Karpas-422 (cell line): ENCODE measurements at places on chromosomes 5 and 9. TPM values are rescaled to one million over a fixed set of nuclear protein-coding genes. Genes with fewer than 3 reads are reported as not detected.

DNA sequence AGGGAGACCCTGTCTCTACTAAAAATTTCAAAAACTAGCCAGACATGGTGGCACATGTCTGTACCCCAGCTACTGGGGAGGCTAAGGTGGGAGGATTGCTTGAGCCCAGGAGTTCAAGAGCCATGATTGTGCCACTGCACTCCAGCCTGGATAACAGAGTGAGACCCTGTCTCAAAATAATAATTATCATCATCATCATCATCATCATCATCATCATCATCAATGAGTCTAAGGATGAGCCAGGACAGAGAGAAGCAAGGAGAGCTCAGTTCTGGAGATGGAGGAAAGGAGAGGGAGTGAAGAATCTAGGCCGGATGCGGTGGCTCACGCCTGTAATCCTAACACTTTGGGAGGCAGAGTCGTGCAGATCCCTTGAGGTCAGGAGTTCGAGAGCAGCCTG, 36.7 kb upstream of the MATR3 start:
- no peak for DNase-seq

The CCNO gene
- total RNA-seq, result 2.2 and 5.0 TPM in 2 replicates

The NUTM2F gene
- total RNA-seq, result not detected in 2 replicates

The FBP1 gene
- not detected in 2 replicates for total RNA-seq

DNA sequence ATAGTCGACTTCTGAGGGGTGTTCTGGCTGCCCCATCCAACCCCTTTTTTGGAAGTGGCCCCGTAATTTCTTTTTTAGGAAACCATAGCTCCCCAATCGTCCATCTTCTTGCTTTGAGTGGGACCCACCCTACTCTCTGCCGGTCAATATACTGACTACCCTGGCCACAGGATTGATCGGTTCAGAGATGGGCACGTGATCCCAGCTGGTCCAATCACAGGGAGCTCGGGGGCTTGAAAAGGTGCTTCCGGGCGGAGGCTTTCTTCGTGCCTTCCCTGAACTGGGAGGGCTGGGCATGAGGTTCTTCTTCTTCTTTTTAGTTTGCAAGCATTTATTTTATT, 78.7 kb upstream of the SH3PXD2B start:
- DNase-seq, result no peak

DNA sequence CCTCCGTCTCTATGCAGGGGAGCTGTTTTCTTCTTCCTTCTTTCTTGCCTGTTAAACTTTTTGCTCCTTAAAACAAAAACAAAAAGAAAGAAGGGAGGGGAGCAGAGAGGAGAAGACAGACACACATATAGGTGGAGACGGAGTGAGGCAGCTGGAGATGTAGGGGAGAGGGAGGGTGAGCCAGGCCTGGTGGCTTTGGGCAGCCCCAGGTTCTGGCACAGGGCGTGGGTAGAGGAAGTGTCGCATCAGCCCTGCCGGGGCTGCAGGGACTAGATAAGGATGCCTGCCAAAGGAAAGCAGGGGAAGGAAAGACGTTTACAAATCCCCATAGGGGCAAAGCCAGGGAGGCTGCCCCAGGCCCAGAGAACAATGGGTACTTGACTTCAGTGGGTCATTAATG, 38.7 kb upstream of the PTGS1 start:
- DNase-seq, result no peak

DNA sequence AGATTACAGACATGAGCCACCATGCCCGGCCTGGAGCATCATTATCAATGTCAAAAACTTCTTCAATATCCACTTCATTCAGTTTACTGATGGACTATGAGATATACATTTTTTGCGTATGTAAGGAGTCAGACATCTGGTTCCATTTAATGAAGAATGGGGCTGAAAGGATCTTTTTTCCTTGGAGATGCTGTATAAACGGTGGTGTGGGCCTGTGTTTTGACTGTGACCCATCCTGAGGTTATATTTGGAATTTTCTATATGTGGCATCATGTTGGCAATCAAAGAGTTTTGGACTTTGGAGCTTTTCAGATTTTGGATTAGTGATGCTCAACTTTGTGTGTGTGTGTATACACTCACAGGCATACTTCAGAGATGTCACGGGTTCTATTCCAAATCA, 85.7 kb upstream of the FBXL17 start:
- DNase-seq, result no peak

GRCh38 chr9:6640268-6641051, 5.1 kb downstream of the GLDC start:
- DNase-seq, result no peak

GRCh38 chr9:92044936-92045335, 70.3 kb downstream of the SPTLC1 start:
- DNase-seq, result no peak

- DNase-seq, result no peak
Observed at GRCh38 chr9:83639266-83639665, 16.3 kb downstream of the IDNK start.

GRCh38 chr5:22678886-22679285, 174.3 kb downstream of the CDH12 start:
- DNase-seq, result no peak

- no peak for DNase-seq
Observed at GRCh38 chr5:129616517-129616916, 131.4 kb upstream of the MINAR2 start.

GRCh38 chr5:147170603-147171002, 64.2 kb upstream of the STK32A start:
- no peak for DNase-seq

GRCh38 chr5:170360709-170361108, 28.5 kb downstream of the KCNMB1 start:
- no peak for DNase-seq

- DNase-seq, result no peak
Observed at GRCh38 chr9:117926031-117926658, 221.9 kb downstream of the TLR4 start.

- DNase-seq, result no peak
Observed at GRCh38 chr5:32733590-32734340, 22.6 kb downstream of the NPR3 start.

DNA sequence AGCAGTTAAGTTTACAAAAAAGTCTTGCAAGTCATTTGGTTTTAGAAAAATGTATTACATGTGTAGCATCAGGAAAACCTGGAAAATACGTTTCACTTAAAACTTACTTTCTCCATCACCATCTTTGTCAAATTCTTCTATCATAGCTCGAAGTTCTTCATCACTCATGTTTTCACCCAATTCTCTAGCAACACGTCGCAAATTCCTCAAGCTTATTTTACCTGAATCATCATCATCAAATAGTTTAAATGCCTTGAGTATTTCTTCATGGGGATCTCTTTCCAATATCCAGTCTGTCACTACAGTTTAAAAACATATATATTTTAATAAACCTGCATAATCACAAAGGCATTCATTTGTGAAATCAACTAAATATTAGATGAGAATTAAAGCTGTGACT, 10.3 kb downstream of the CETN3 start:
- DNase-seq, result no peak

DNA sequence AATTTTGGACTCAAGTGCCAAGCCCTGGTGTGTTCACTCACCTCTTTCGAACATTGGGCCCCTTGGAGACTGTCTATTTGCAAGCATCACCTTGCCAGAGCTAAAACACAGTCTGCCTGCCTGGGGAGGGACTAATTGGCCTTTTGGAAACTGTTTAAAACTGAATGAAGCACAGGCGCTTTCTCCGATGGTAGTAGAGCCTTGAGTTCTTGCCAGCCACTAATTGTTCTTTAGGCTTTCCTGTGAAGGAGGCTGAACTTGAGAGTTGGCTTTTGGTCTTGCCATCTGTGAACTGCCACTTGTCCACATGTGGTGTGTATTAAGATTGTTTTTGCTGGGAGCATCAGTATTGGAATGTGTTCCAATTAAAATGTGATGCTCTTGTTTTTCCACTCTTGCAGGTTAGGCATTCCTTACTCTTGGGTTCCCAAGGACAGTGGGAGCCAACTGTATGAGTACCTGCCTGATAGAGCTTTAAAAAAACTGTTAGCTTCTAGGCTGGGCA, 26.0 kb downstream of the GARNL3 start:
- DNase-seq, result no peak

GRCh38 chr5:118068886-118069285, 919.5 kb downstream of the DTWD2 start:
- DNase-seq, result no peak

The ANKRD20A1 gene
- total RNA-seq, result 0.58 and 1.0 TPM in 2 replicates

DNA sequence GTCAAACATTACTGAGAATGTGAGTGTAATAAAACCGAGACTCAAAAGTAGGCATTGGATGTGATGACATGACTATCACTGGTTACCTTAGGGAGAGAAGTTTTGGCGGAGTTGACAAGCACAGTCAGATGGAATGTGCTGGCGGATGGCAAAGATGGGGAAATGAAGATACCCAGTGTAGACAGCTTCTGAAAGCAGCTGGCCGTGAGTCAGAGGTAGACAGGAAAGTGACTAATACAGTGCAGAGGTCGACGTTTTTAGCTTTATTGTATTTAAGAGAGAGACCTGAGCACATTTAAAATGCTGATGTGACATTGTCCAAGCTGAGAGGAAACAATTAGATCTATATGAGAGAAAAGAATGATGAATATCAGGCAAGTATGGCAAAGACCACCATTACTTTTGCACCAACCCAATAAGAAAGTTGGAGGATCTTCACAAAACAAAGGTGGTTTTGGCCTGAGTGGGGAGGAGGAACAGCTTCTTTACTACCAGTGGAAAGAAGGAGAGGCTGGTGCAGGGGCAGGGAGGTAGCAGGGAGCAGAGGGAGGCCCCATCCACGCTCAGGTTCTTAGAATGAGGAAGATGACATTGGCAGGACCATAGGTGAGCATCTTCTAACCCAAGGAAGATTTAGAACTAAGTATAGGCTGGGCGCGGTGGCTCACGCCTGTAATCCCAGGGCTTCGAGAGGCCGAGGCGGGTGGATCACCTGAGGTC, 36.7 kb upstream of the KCNIP1 start:
- no peak for DNase-seq

DNA sequence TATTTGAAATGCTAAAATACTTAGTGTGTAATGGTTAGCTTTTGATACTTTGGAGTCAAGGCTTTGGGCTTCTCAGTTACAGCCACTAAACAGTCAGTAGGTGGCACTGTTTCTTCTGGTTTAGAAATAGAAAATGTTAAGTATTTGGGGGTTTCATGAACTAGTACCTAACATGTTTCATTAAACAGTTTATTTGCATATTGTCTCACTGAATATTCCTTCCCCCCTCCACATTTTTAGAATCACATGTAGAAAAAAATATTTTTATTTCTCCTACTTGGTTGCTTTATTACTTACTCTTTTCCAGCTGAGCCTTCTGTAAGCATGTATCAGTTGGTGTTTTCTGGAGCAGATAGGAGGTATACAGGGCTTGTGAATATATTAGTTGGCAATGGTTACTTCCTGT, 48.0 kb downstream of the IPO11 start:
- peak; percentile 86 for DNase-seq

DNA sequence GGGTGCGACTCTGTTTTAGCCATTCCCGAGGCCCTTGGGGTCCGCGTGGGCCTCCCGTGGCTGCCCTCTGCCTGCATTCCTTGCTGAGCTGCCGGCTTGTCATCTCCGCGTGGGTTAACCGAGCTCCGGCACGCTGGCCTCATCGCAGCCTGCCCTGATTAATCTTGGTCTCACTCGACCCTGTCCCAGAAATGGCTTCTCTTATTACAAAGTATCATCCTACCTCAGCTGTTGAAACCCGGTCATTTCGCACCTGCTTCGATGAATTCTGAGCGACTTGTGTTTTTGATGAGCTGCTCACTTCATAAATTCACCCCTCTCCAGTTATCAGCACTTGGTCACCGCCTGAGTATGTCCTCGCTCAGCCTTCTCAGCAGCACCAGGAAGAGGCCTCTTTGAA, 123.5 kb upstream of the EGFLAM start:
- no peak for DNase-seq

DNA sequence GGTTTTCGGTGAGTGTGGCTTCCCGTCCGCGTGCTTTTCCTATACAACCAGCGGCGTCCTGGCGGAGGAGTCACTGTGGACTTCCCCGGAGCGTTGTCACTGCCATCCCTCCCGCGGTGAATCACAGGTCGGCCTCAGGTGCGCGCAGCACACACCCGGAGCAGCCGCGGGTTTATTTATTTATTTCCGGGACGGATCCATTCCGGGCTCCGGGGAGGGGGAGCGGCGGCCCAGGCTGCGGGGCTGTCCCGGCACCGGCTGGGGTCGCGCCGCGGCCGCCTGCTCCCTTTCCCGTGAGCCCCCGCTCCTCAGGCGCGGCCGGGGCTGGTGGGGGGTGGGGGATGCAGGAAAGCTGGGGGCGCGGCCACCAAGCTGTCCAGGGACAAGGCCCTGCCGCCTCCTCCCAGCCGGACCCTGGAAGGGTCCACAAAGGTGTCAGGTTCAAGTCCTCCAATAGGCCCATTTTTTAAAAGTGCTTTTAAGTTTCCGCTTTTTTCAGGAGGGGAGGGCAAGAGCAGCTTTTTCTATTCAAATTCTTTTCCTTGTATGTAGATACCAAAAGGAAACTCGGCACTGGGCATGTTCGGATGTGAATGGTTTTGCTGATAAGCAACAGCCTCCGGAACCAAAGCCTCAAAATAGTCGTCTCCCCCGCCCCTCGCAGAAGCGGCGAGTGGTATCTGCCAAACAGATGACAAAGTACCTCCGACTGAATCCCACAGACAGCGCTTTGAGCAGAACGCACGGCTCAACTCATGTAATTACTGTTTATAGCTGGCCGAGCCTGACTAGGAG, 192.5 kb downstream of the CD180 start:
- peak; percentile 94 for DNase-seq

DNA sequence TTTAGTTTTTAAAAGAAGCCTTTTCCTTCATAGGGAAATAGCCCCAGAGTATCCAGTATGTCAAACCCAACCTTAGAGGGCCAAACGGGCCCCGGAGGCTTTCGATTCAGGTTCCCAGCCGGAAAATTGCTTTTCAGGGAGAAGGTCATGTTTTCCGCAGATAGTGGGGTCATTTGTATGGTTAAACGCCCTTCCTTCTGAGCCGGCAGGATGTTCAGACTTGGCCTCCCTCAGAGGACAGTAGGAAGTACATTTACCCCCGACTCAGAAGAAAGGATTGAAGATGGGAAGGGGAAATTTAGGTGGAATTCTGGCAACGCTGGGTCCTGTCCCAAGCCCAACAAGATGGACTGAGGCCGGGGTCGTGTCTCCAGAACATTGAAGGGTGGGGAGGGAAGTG, 195.2 kb downstream of the AOPEP start:
- no peak for DNase-seq
